Stimulated activated CD8-positive, alpha-beta memory T cell treated with anti-CD3 and anti-CD28 coated beads, Interleukin-4, amount 100 ng/mL, for 1 hour (primary cell): ENCODE measurements at places on chromosomes 4 and X.

DNA sequence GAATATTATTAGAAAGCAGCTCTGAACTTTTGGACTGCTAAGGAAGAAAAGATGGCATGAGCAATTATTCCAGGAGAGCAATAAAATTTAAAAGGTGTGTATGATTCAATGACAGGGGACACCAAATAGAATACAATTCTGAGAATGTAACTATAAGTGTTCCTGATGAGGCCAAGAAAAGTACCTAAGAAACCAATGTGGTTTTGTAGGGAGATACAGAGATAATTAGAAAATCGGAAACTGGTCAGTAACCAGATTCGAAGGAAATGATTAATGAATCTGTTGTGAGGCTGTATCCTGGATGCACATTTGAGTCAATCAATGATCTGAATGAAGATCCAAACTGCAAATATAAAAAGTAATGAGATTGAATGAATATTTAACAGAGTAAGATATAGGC lies 6.0 kb downstream of the NOA1 start:
- no peak for DNase-seq

GRCh38 chr4:25123236-25123635 lies 37.0 kb downstream of the SEPSECS start:
- no peak for DNase-seq

DNA sequence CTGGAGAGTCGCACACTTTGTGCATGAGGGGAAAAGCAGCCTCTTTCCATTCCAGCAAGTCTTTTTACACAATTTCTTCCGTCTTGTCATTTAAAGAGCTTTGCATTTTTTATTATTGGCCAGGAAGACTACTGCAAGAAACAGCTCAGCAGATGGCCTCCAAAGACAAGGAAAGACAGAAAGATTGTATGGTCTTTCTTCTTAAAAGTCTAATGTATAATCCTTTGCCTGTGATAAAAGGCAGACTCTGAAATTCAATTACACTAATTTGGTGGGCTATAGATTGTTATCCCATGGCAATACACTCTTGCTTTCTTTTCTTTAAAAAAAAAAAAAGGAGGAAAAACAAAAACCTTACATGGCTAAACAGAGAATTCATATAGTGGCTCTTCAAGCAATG lies 5.9 kb downstream of the CAPN6 start:
- no peak for DNase-seq

GRCh38 chr4:101010987-101011386 lies 336.3 kb downstream of the PPP3CA start:
- no peak for DNase-seq

- no peak for DNase-seq
Observed at GRCh38 chr4:41135801-41136200, 78.5 kb downstream of the APBB2 start.

- no peak for DNase-seq
Observed at GRCh38 chr4:69816236-69816635, 43.7 kb downstream of the SULT1E1 start.

GRCh38 chr4:22754116-22754515 lies 61.4 kb downstream of the GBA3 start:
- no peak for DNase-seq

DNA sequence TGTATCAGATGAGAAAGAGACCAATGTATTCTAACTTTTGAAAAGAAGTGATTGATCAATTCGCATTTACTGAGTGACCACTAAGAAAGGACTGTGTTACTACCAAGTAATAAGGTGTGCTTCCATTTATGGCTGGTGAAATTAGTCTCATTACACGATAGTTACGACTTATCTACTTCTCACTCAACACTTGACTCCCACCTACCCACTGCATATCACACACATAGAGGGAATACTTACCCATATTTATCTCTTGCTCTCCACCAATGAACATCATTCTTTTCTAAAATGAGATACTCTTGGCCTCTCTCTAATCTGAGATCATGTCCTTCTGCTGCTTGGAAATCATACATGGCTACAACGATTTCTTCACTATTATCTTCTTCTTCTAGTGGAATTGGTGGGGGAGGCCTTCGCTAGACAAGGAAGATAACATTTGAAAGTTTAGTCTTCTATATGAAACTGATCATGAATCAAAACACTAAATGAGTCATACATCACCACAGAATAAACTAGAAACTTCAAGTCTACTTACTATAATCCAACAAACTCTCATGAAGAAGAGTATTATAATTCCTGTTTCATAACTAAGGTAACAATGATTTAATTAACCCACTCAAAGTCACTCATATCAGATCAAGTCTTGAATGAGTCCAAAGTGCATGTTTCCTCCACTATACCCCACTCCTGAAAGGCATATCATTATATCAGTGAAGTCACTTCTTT lies 33.7 kb upstream of the TXK start:
- DNase-seq = no peak

DNA sequence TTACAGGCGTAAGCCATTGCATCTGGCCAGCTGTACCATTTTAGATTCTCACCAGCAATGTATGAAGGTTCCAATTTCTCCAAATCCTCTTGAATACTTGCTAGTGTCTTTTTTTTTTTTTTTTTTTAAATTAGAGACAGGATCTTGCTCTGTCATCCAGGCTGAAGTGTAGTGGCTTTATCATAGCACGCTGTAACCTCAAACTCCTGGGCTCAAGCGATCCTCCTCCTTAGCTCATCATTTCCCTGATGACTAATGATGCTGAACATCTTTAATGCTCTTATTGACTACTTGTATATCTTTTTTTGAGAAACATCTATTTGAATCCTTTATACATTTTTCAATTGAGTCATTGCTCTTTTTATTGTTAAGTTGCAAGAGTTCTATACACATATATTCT lies 40.3 kb downstream of the HDAC8 start:
- DNase-seq = no peak
